ENCODE measurements at places on chromosomes 5 and 9. TPM values are rescaled to one million over a fixed set of nuclear protein-coding genes. Genes with fewer than 3 reads are reported as not detected.

FAM219A gene
- 24.0 TPM for total RNA-seq

HACD4 gene
- total RNA-seq, result 2.8 TPM

ACTBL2 gene
- total RNA-seq, result not detected

LRRTM2 gene
- 0.12 TPM for total RNA-seq

SLC36A2 gene
- total RNA-seq, result 0.14 TPM

C5orf52 gene
- total RNA-seq, result not detected

F2RL2 gene
- total RNA-seq, result 1.9 TPM

FAM153A gene
- total RNA-seq, result 11.3 TPM

PSIP1 gene
- total RNA-seq, result 45.1 TPM

KLF4 gene
- 21.8 TPM for total RNA-seq

- DNase-seq, result no peak
These were observed 30.4 kb upstream of the SLIT3 start for GRCh38 chr5:169331292-169331852.

DNA sequence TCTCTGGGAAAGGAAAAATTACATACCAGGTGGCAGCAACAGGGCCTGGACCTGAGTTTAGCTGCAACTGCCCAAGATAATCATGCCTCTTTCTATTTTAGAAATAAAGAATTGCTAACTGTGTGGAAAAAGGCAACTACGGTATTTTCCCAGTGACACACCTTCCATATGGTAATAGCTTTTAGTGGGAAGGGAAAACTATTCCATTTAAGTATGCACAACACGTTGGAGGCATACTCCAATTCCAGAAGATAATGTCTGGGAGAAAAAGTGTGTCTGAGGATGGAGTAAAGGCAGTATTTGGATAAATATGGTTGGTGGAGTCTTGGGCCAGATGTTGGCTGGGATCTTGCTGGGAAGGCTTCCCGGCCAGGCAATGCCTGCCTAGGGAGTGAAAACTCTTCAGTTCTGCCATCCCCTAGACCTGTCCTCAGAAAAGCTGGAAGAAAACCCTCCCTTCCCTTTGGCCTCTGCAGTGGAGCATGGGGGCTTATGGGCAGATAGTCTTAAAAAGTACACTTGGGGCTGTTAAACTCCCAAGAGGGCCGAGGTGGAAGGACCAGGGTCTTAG, 40.6 kb downstream of the SH3PXD2B start:
- DNase-seq, result no peak

GRCh38 chr5:1093361-1093760, 18.5 kb downstream of the SLC12A7 start:
- DNase-seq, result peak; percentile 65

DNA sequence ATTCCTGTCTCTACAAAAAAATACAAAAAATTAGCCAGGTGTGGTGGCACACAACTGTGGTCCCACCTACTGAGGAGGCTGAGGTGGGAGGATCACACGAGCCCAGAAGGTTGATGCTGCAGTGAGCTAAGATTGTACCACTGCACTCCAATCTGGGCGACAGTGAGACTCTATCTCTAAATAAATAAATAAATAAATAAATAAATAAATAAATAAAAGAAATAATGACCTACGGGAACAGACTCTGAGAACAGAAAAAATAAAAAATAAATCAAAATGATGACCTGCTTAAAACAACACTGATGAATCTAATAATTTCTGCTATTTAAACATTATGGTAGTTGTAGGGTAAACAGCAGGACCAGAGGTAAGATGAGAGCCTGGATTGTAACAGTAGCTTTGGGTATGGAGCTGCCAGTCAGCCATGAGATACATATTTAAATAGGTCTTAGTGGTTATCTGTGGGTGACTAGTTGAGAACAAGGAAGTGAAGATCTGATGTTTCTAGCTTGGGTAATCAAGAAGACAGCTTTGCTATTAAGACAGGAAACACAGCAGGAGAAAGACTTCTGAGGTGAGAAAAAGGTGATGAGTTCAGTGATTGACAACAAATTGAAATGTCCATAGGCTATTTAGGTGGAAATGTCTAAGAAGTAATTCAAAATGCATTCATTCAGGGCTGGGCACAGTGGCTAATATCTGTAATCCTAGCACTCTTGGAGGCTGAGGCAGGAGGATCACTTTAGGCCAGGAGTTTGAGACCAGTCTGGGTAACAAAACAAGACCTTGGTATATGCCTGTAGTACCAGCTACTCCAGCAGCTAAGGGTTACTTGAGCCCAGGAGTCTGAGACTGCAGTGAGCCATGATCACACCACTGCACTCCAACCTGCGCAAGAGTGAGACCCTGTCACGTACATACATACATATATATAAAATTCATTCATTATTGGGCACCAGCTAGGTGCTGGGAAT, 11.0 kb downstream of the RNF145 start:
- no peak for DNase-seq

DNA sequence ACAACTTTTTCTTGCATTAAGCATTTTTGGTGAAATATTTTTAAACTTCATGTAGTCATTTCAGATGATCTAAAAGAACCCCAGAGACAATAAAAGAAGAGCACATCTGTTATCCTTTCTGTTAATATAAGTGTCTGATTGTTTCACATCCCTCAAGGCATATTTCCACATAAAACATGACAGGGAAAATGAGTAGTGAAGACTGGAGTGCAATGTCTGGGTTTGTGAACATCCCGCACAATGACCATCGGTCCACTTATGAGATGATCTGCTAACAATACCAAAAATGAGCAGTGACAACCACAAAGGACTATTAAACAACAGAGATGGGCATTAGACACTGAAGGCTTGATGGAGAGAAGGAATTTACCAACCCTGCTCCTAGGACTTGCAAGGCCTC, 209.1 kb downstream of the NR2F1-AS1 start:
- no peak for DNase-seq

DNA sequence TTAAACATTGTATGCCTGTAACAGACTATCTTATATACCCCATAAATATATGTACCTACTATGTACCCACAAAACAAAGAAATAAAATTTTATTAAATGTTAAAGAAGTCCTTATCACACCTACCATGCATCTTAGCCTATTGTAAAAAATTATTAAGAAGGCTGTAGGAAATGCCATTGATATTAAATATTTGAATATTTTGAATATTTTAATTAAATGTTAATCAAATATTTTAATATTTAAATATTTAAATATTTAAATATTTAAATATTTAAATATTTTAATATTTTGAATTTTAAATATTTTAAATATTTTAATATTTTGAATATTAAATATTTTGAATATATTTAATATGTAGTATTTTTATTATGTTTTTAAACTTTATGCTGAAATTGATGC, 331.5 kb upstream of the ATP10B start:
- DNase-seq, result no peak

- DNase-seq, result no peak
These were observed 50.5 kb downstream of the GALNT10 start for GRCh38 chr5:154241021-154241420.

- no peak for DNase-seq
These were observed 10.7 kb downstream of the PRRC2B start for GRCh38 chr9:131404581-131404980.

- no peak for DNase-seq
These were observed 36.3 kb downstream of the PCDHAC2 start for GRCh38 chr5:141002605-141002965.

DNA sequence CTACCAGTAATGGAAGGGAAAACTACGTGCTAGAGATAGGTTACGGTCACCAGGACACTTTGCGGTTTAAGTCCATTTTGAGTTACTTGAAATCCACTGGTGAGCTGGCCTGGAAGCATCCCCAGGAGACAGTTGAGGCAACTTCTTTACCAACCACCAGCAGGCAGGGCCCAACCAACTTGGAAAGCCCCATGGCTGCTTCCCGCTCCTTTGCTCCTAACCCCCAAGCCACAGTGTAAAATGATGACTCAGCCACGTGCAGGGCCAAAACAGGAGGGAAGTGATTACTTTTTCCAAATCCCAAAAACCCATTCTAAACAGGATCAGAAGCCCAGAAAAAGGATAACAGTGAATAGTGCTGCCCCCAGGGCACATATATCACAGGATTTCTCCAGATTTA, 87.4 kb downstream of the PAX5 start:
- no peak for DNase-seq

- DNase-seq, result no peak
These were observed 1.2 kb downstream of the SRFBP1 start for GRCh38 chr5:121962958-121963357.

GRCh38 chr5:176816791-176817347, 6.5 kb downstream of the UNC5A start:
- no peak for DNase-seq

DNA sequence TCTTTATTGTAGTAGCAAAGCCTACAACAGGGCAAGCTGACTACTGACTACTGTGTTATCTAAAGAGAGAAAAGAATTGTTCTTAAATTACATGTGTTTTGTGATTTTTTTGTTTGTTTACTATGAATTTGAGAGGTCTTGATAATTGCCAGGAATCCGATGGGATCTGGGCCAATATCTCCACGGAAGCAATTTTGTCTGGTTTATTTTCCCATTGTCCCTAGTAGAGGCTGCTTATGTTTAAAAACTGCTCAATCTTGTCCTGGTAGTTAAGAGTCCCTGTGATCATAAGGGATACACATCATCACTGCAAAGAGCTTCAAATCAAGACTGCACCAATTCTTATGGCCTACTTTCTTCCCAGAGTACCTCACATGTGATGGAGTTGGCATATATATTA, 94.4 kb downstream of the GLDC start:
- DNase-seq, result no peak

DNA sequence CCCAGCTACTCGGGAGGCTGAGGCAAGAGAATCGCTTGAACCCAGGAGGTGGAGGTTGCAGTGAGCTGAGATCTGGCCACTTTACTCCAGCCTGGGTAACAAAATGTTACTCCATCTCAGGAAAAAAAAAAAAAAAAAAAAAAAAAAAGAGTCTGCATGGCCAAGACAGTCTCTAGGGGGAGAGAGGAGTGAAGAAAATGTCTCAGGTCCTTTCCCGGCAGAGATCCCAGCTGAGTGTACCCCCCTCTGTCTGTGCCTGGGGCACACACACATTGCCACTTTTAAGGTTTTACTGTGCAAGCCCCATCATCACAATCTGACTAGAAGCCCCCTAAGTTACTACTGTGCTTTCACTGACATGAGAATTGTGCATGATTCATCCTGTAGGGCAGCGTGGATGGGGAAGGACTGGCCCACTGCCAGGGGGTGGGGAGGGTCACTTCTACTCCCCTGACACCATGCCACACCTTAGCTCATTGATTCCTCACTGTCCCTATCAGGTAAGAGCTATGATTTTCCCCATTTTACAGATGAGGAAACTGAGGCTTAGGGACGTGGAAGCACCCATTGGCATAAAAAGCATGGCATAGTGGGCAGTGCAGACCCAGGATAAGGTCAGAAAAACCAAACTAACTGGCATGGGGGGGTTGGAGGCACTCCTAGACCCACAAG, 102.3 kb upstream of the LARP1 start:
- DNase-seq, result no peak

DNA sequence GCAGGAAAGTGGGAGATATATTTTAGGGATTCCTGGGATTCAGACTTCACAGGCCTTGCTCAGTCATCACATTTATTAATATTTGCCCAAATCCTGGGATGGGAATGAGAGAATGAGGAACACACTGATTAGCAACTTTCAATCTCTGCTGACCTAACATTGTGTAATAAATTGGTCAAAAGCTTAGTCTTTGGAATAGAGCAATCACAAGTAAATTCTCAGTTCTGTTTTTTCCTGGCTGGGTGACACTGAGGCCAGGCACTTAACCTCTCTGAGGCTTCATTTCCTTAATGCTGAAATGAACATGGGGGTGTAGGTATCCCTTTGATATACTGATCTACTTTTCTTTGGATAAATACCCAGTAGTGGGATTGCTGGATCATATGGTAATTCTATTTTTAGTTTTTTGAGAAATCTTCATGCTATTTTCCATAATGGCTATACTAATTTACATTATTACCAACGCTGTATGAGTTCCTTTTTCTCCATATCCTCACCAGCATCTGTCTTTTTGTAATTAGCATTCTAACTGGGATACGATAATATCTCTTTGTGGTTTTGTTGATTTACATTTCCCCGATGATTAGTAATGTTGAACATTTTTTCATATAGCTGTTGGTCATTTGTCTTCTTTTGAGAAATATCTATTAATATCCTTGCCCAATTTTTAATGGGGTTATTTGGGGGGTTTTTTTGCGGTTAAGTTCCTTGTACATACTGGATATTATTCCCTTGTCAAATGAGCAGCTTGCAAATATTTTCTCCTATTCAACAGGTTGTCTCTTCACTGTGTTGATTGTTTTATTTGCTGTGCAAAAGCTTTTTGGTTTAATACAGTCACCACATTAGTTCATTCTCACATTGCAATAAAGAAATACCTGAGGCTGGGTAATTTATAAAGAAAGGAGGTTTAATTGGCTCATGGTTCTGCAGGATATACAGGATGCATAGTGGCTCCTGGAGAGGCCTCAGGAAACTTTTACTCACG, 36.8 kb upstream of the NIPBL start:
- DNase-seq, result no peak

- DNase-seq, result peak; percentile 89
These were observed 1.1 kb downstream of the ZNF367 start for GRCh38 chr9:96417051-96417586.

DNA sequence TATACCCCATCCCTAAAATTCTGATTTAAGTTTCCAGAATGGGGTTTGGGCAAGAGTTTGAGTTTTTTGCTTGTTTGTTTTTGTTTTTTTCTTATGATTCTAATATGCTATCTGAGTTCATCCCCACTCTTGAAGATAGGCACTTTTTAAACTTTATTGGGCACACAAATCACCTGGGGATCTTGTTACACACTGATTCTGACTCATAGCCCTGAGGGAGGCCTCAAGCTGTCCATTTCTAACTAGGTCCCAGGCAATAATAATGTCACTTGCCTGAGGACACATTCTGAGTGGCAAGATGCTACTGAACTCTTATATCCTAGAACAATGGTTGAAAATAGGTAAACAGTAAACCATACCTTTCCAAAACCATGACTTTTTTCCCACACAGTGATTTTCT, 22.8 kb upstream of the ABLIM3 start:
- no peak for DNase-seq

- DNase-seq, result no peak
These were observed 205.8 kb downstream of the TMEM38B start for GRCh38 chr9:105900123-105900522.

GRCh38 chr5:37207802-37208201, 41.4 kb downstream of the CPLANE1 start:
- DNase-seq, result no peak

GRCh38 chr9:88166660-88167059, 28.4 kb upstream of the SPATA31C2 start:
- no peak for DNase-seq

DNA sequence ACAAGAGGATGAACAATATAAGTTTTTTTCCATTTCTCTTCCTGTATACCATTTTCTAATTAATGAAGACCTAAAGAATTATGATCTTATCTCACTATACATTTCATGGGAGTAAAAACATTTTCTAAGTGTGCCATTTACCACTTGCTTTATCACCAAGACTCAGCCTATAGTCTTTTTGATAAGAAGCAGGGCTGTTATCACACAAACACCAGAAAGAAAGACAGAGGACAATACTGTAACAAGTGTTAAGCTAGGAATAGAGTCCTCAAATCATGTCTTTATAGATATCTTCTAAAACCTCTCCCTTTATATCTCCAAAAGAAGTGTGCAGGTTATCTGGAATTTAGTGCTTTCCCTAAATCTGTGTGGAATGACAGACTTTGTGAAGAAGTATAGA, 119.7 kb downstream of the FAM174A start:
- no peak for DNase-seq

- DNase-seq, result no peak
These were observed 623.3 kb downstream of the HINT1 start for GRCh38 chr5:130541617-130542221.

All from mucosa of gallbladder (tissue), 1 donor.